ENCODE measurements at places on chromosomes 2 and 18.

DNA sequence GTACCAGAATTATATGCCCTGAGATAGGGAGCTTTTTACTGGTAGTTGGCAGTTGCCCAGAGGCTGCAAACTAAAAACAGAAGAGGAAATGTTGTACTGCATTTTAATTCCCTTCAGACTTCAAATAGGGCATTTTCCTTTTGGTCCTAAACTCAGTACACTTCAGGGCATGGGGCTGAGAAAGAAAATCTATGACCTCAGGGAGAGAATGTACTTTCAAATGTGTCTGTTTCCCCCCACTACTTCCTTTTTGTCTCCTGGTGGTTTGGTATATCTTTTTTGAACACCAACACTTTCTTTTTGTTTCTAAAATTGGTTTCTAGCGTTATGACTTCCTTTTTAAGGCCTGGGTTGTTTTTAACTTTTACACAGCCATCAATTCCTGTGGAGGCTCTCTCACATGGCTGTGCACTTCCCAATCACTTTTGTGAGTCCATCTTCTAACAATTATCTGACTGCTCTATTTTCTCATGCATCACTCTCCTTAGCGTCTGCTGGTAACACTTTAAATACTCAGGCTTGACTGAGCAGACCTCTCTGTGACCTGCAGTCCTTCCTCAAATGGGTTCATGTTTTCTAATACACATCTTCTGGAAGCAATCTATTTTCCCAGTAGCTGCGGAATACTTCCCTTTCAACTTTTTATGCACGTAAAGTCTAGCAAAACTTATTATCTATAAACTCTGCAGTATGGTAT is 596.0 kb downstream of the LRP1B start:
- no peak for DNase-seq

DNA sequence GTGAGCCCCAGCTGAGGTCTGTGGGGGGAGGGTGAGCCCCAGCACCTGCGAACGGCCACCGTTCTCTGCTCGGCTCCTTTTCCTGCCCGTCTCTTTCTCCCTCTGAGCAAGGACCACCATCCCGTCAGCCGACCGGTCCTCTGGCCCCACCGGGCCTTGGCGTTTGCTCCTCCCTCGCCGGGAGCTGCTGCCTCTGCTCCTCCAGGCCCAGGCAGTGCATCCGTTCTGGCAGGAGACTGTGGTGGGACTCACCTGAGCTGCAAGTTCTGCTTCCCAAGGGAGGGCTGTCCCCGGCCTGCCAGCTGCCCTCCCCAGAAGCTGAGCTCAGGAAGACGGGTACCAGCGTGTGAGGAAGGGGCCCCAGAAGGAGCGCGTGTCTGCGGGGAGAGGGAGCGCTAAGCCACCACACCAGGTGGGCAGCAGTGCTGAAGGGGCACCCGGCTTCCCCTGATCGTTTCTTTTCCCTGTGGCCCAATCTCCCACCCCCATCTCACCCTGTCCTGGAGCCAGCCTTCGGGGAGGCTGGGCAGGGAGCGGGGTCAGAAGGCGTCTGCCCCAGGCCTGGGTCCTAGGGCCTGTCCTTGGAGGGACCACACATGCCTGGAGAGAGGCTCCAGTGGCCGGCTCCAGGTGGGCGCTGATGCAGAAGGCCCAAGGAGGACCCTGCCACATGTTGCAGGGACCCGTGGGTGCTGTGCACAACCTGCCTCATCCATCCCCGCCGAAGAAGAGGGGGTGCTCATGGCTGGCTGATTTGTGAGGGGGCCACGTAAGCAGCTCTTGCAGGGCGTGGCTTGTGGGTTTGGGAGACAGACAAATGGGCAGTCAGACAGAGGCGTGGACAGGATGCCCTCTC is 2.5 kb upstream of the RTP5 start:
- DNase-seq: no peak

GRCh38 chr2:204625135-204625534 is 79.9 kb downstream of the PARD3B start:
- DNase-seq: no peak

DNA sequence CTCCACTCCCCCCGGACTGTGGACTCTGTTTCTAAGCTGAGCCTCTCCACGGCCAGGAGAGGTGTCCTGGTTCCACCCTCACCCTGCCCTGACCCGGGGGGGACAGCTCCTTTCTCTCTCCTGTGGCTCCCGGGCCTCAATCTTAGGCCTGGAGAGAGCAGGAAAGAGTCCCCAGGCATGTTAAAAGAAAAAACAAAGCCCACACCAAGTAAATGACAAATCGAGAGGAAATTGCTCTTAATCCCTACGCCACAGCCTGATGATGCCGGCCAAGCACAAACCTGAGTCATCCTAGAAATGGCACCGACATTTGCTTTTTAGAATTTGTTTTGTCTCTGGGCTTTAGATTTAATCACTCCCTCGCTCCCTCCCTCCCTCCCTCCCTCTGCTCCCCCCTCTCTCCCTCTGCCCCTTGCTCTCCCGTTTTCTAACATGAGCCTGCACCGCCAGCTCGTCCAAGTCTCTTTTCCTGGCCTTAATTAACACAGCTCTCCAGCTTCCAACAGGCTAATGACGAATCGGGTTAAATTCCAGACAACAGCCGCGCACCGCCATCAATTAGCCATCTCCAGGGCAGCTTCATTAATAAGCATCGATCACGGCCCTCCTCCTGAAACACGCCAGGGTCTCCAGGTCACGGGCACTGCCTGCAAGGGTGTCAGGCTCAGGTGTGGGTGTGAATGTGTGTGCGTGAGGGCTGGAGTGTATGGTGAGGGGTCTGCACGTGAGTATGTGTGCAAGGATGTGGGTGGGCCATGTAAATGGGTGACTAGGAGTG is 230.8 kb downstream of the CELF4 start:
- no peak for DNase-seq

- DNase-seq: no peak
Observed at GRCh38 chr2:48126162-48126561, 219.9 kb upstream of the FBXO11 start.

DNA sequence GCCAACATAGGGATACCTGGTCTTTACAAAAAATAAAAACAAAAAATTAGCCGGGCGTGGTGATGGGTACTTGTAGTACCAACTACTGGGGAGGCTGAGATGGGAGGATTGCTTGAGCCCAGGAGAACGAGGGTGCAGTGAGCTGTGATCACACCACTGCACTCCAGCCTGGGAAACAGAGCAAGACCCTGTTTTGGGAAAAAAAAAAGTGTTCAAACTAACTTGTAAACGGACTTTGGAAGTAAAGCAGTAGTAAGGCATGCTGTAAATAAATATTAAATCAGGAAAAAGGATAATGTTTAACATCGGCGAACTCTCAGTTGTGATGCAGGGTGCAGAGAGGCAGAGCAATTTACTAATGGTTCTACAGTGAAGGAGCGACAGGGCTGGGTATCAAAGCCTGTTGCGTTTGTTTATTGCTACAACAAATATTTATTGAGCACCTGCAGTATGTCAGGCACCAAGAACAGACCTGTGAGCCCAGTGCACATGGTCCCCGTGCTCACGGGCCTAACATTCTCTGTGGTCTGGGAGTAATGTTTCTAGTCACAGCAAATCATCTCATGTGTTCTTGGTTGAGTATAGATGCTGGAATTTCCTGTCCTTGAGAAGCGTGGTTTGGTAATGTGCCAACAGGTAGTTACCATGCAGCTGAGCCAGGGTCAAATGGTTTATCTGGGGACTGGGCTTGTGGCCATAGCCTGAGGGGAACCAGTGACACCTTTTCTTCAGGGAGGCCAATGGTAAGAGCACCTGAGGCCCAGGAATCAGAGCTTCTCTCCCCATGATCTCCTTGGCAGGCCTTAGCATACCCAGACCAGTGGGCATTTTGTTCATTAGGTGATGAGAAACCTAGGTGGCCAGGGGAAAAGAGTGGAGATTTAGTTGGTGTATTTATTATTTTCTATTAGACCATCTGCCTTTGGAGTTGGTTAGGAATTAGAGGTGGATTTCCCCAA is 27.9 kb upstream of the GREB1 start:
- DNase-seq: no peak

- no peak for DNase-seq
Observed at GRCh38 chr2:159151198-159152127, 135.0 kb downstream of the WDSUB1 start.

GRCh38 chr18:39647627-39648534 is 2082.3 kb upstream of the CELF4 start:
- no peak for DNase-seq
